ENCODE measurements at places on chromosomes 6 and 20.

GRCh38 chr6:144123836-144124235 is 26.5 kb upstream of the STX11 start:
- no peak for DNase-seq

GRCh38 chr6:151128763-151129370 is 110.9 kb upstream of the AKAP12 start:
- DNase-seq: no peak

- DNase-seq: no peak
These were observed 104.4 kb downstream of the MTHFD1L start for GRCh38 chr6:150969901-150970300.

- no peak for DNase-seq
These were observed 9.6 kb downstream of the MAN1A1 start for GRCh38 chr6:119339941-119340456.

DNA sequence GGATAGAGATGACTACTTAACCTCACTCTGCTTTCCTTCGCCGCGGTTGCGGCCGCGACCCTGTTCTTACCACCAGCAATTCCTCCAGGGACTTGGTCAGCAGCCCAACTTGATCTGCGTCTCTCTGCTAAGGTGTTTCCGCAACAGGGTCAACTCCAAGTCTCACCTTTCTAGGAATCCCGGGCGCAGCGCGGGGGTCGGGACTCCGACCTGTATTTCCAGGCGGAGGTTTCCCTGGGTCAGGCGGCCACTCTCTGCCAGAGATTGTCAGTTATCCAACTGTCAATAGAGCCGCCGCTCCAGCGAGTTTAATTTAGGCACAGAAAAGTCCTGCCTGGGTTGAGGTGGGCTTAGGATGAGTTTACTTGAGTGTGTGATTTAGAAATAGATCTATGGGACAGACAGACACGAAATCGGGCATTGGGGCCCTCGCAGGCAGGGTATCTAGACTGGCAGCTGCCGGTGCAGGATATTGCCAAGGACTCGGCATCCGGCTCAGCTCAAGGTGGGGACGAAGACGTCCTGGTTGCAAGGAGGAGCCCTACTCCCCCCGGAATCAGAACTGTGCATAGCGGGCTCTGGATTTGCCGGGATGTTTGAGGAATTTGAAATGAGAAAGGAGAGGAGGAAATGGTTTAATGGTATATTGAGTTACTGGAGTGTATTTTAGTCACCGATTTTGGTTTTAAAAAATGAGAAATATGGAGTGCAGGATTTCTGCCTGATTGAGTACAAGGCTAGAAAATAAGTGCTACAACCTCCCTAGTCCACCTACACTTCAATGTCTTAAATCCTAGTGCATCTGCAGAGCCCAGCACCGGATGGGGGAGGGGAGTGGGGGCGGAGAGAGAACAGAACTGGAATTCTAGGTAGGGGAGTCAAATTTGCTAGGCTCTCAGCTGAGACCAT is 23.7 kb downstream of the POM121L2 start:
- peak; percentile 73 for DNase-seq

DNA sequence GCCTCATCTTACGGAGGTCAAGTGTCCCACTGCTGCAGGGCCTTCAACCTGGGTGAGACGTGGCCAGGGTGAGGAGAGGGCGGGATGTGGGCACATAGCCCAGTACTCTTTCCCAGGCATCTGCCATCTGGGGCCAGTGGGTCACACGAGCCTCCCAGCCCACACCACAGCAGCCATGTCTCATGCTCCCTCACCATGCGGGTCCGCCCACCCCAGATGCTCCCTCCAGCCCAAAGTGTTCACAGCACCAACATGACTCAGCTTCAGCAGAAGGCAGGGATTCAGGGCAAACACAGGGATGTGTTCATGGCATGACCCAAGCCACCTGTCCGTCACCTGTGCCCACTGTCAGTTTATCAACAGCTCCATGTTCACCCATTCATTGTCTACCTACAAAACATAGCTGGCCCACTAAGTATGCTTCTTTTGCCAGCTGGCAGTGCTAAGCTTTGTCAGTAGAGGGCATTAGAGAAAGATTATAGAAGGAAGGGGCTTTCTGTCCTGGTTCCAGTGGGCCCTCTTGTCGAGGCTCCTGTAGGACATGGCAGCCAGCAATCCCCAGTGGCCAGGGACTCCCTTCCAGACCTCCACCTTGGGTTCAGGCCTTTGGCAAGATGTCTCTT is 109.2 kb downstream of the FOXF2 start:
- DNase-seq: no peak

GRCh38 chr6:141195251-141195832 is 937.4 kb upstream of the GJE1 start:
- DNase-seq: peak; percentile 86

GRCh38 chr6:15048367-15048766 is 197.5 kb upstream of the JARID2 start:
- DNase-seq: no peak

DNA sequence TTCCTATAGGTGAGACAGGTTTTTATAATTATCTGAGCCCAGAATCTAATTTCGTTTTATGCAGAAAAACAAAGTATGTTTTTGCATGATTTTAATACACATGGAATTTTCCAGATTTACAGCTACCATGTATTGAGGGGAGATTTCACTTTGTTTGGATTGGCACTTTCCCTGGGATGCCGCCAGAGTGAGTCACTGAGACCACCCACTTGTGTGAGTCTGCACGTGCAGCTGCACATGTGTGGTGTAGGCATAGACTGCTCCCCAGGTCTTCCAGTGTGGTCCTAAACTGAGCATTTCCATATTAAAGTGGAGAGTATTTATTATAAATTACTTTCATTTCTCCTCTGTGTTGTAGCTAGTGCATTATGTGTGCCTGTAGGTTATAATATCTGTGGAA is 186.8 kb downstream of the UBE3D start:
- DNase-seq: no peak

DNA sequence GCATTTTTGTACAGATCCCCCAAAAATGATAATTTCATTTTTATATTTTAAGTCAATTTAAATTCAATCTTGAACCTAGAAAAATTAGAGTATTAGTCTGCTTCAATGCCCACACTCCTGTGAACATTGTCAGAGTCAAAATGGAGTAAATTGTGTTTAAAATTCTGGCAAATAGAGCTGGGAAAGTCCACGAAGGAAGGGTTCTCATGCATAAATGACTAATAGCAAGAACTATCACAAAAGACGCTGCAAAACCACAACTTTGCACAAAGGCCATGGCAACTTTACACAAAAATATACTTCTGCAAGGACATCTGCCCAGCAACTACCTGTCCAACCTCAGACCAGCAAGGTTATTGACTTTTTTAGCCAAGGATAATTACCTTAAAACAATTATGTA is 203.2 kb upstream of the SMLR1 start:
- DNase-seq: no peak

DNA sequence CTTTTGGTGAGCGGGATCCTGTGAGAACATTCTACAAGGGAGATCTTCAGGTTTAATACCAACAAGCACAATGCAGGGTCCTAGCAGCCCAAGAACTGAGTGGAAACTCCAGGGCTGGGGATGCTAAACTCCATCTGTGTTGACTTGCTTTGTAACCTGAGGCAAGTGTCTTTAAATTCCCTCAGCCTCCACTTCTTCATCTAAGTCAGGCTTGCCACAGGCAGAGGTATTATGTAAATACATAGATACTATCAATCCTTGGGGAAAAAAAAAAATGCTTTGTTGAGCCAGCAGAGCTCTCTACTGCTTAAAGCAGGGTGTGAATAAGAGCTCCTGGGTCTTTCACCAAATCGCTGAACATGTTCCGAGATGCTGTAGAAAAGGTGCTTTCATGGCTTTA is 114.2 kb upstream of the PHACTR1 start:
- DNase-seq: peak; percentile 59

DNA sequence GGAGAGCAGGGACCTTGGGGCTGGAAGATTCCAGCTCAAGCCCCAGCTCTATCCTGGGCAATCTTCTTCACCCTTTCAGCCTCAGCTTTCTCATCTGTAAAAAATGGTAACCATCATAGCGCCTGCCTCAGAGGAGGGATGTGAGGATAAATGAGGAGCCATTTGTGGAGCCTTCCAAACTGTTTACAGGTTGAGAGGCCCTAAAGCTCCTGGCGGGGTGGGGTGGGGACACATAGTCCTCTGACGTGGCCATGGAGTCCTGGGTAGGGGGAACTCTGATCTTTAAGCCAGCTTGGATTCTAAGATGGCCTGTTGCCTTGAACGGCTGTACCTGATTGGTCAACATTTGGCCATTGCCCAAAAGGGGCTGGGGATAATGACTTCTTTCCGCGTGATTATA is 111.1 kb downstream of the TOX2 start:
- no peak for DNase-seq

- no peak for DNase-seq
These were observed 78.6 kb upstream of the RBM24 start for GRCh38 chr6:17202526-17202925.

DNA sequence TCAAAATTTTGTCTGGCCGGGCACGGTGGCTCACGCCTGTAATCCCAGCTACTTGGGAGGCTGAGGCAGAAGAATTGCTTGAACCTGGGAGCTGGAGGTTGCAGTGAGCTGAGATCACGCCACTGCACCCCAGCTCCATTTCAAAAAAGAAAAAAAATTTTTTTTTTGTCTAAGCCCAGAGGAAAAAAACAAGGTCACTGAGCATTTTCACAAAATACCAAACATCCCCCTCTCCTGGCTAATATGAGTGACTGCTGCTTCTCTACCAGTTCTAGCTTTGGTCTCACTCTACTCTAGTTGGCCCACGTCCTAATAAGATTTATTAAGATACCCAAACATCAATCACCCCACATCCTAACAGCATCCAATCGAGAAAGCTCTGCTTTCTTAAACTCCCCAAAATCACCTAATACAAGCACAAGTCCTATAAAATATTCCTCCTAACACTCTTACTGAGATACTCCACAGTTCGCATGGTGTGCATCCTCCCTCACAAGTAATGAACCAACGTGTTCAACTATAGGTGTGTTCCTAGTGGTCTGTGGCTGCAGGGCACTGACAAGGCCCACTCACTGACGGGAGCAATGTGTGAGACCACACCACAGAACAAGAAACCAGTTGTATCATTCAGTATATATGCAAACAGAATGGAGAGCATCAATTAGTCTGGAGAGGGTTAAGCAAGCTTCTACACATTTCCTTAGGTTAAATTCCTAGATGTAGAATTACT is 64.2 kb downstream of the FKBP5 start:
- no peak for DNase-seq

DNA sequence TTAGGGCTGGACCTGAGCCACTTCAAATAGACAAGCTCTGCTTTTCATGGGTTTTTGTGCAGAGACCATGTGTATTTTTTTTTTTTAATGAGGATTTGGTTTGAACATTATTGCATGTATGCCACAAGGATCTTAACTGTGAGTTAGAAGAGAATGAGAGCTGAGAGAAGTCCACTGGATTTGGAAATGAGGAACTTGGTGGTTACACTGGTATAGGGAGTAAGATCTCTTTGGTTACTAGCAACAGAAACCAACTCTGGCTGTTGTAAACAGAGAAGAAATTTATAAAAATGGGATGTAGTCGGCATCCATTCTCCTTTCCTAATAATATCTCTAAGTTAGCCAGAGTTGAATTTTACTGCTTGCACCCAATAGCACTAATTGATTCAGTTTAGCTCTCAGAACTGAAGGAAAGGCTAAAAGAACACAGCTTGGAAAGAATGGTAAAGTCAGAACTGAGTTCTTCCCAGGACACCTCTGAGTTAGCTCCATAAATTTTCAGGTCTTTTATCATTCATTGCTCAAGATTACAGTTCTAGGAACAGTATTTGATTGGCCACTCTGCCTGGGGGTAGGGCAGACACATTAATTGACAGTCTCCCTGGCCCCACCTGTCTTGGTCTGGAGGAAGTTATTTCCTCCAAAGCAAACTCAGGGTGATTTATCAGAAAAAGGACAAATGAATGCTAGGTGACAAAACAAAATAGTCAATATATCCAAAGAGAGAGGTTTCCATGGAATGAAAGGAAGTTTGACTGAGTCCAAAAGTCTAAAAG is 3.9 kb upstream of the WFDC2 start:
- DNase-seq: no peak

DNA sequence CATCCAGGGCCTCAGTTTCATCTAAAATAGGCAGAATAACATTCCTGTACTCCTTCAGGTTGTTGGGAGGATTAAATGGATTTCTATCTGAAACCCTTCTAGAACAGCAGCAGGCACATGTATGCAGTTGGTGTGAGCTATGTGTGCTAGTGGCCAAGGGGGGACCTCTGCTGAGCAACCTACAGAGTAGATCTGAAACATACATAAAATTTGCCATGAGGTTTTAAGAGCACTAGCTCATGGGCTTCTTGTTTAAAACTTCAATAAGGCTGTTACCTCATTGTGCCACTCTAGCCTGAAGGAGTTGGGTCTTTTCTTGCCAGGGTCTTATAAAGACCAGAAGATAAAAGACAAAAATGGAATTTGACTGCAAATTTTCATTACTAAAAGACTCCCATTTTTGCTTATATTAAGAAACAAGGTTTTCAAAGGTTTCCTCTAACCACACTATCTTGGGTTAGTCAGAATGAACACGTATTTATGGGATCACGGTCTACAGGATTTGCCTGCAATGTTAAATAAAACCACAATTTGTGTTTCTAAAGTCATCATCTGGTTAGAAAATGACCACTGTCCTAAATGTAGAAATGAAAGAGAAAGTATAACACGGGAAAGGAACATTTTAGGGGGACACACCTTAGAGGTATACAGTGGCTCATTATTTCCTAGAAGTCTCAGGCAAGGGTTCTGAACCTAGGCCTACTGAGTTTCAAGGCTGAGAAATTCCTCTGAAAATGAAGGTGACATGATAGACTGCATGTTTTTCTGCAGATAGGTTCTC is 144.9 kb upstream of the OLIG3 start:
- DNase-seq: no peak

- DNase-seq: no peak
These were observed 121.6 kb upstream of the LGSN start for GRCh38 chr6:63441266-63441956.

- DNase-seq: peak; percentile 64
These were observed 21.9 kb upstream of the SLC17A4 start for GRCh38 chr6:25732468-25733198.
